ENCODE measurements at places on chromosomes 3 and 15. TPM values are rescaled to one million over a fixed set of nuclear protein-coding genes. Genes with fewer than 3 reads are reported as not detected.

Gene CLASP2
- 38.6 TPM for total RNA-seq

Gene AGTR1
- 0.12 TPM for total RNA-seq

Gene C3orf85
- total RNA-seq, result not detected

Gene PARP16
- total RNA-seq, result 9.0 TPM

Gene GOLGA6B
- total RNA-seq, result not detected

Gene SH2D7
- total RNA-seq, result not detected

Gene COL6A5
- total RNA-seq, result 0.05 TPM

Gene STAB1
- 277 TPM for total RNA-seq

Gene RTP3
- total RNA-seq, result not detected

Gene SEMA6D
- total RNA-seq, result 2.7 TPM

Gene SPTBN5
- 15.0 TPM for total RNA-seq

Gene WDR93
- not detected for total RNA-seq

- no peak for DNase-seq
These were observed 34.2 kb downstream of the VGLL4 start for GRCh38 chr3:11609481-11609880.

DNA sequence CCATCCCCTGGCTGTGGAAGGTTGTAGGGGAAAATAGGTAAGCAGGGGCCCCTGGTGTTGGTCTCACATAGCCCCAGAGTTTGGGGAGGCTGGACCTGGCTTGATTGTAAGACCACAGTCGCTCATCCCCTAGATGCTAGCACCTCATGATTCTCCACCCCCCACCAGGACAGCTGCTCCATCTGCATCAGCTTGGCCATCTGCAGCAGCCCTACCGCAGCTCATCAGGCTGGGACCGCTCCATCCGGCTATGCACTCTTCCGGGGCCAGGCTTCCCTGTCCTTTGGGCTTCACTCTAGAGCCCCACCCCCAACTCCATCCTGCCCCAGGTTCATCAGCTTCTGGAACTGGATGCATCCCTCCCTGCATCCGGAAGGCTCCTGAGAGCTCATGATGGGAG, 12.6 kb downstream of the SCN5A start:
- no peak for DNase-seq

GRCh38 chr15:98809273-98809672, 160.9 kb downstream of the IGF1R start:
- no peak for DNase-seq

GRCh38 chr3:52028572-52028971, 27.8 kb downstream of the DUSP7 start:
- DNase-seq, result no peak

DNA sequence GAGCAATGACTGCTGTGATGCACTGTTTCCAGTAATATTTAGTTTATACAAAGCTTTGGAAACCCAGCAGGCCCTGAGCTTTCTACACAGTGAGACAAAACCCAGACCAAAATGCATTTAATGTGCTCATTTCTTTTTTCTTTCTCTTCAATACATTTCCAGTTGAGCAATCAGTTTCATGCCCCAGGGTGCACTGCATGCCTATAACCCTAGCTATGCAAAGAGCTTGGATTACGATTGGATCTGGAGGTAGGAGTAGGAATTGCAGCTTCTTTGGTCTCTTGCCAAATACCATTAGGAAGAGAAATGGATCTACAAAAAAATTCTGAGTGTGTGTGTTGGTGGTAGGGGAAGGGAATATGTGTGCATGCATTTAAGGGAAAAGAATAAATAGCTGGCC, 1001.4 kb downstream of the SQOR start:
- DNase-seq, result no peak

GRCh38 chr3:24843955-24844354, 349.3 kb upstream of the THRB start:
- no peak for DNase-seq

- no peak for DNase-seq
These were observed 47.3 kb downstream of the GMPS start for GRCh38 chr3:155917781-155918180.

- no peak for DNase-seq
These were observed 267.8 kb downstream of the ADAMTS17 start for GRCh38 chr15:100073982-100074381.

DNA sequence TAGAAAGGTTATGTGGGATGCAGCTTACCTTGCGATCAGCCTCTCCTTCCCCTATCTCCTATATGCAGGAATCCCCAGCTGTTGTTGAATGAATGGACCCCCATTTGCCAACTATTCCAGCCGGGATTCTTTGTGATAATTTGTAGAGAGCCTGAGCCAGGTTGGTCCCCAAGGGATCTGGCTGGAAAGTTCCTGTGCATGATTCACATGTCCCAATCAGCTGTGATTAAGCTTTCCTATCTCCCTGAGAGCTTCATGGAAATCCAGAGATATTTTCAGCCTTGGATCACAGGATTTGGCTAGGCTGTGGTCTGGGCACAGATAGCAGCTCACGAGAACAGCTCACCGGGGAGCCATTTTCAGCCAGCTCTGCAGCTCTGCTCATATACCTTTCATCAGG, 76.7 kb downstream of the ARNT2 start:
- DNase-seq, result no peak

- no peak for DNase-seq
These were observed 925.7 kb downstream of the EPHA3 start for GRCh38 chr3:90032980-90033641.

DNA sequence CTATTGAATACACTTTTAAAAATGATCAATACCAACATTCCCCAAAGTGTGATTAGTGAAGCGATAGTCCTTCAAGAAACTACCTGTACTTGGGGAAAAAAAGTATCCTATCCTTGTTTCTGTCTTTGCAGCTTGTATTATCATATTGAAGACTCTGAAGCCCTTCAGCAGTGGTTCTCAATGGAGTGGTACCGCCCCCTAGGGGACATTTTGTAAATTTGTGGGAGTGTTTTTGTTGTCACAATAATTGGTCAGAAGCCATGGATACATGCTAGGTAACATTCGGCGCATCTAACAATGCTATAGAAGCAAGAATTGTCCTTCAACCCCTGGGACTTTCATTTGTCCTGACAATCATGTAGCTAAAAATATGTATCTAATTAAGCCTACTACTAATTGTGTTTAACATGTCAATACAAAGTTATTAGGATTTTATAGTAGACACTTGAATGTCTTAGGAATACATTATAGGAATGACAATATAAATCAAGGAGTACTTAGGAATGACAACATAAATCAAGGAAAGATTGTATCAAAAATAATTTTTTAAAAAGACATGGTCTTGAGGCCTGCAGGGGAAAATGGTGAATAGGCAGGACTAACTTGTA, 53.7 kb downstream of the NMD3 start:
- peak; percentile 64 for DNase-seq

DNA sequence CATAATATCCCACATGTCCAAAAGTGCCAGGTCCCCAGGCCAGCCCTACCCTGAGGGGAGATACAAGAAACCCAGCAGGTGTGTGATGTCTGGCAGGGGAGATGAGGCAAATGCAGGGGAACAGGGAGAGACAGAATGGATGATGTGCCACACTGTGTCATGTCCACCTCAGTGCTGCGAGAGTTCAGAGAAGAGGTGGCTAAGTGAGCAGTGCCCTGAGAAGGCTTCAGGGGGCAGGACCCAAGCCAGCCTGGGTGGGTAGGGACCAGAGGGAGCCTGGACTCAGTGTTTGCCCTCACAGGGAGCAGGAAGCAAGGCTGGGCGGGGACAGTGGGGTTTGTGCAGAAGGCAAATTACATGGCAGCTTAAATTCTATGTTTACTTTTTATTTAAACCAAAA, 61.2 kb downstream of the KLHL6 start:
- no peak for DNase-seq

GRCh38 chr3:73707772-73708171, 83.0 kb upstream of the PDZRN3 start:
- DNase-seq, result no peak

GRCh38 chr3:122825460-122825859, 30.6 kb downstream of the SLC49A4 start:
- no peak for DNase-seq

GRCh38 chr3:187943677-187944389, 198.6 kb upstream of the BCL6 start:
- DNase-seq, result no peak

DNA sequence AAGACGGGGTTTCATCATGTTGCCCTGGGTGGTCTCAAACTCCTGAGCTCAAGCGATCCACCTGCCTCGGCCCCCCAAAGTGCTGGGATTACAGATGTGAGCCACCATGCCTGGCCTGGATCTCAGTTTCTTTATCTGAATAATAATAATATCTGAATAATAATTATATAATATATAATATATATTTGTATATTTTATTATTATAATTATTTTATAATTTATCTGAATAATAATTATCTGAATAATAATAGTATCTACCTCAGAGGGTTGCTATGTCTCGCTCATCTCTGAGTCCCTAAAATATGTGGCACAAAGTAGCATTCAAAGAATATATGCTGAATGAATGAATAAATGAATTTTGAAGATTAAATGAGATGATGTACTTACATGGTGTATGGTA, 44.8 kb downstream of the TMEM40 start:
- no peak for DNase-seq

DNA sequence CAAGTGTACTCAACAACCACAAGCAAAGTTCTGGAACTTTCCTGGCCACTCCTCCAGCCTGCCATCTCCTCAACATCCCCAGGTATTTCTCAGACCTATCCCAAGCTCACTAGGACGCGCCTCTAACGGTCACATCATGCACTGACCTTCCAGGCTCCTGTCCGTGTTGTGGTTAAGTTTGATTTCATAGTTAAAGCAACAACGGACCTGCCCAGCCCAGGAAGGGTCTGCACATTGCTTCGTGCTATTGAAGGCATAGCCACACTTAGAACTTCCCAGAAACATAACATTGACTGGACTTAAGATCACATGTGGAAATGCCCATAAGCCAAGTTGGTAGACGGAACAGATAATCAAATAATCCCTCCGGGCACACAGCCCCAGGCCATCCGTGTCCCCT, 85.1 kb downstream of the OCA2 start:
- DNase-seq, result no peak

DNA sequence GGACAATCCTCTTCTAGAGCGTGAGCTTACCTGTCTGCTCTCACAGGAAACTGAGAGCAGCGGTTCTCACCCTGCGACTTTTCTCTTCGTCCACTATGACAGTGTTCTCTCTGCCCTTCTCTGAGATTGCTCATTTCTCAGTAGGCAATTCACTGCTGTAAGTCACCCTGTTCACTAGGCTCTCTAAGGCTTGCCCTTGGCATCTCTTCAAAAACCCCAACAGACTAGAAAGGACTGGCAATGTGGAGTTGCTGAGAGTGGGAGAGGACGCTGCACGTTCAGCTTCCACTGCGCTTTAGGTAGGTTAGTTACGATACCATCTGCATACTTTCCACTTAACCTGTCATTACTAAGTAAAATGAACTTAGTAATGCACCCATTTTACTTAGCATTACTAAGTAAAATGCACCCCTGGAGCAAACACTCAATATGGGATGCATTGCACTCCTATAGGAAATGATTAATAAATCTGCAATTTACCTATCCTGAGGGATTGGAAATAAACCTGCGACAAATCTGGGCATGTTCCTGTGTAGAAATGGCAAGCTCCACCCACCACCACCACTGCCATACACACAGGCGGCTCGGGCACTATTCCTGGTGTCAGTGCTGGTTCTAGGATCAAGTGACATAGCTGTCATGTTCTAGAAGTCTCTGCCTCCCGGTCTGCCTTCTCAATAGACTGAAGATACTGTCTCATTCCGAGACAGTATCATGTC, 21.4 kb downstream of the XPC start:
- DNase-seq, result no peak

DNA sequence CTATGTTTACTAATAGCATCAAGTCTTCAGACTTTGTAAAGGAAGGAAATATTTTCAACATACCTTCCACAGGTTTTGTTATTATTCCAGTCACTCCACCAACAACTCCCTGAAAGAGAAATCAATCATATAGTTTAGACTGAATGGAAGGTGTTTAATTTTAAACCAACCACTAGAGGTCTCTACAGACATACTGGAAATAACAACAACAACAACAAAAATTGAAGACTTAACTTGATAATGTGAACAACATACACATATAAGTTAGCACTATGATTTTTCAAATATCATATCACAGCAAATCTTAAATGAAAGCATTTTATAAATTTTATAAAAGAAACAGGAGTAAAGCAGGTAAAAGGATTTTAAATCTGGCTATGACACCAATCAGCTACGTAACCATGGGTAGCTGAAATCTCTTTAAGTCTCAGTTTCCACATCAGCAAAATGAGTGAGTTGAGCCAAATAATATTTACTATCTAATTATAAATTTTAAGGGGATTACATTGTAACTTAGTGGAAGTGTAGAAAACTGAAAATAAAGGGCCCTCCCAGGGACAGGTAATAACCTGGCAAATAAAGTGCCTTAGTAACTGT, 188.2 kb downstream of the VPS13C start:
- no peak for DNase-seq

- no peak for DNase-seq
These were observed 104.9 kb upstream of the RPL32 start for GRCh38 chr3:12946251-12946648.

DNA sequence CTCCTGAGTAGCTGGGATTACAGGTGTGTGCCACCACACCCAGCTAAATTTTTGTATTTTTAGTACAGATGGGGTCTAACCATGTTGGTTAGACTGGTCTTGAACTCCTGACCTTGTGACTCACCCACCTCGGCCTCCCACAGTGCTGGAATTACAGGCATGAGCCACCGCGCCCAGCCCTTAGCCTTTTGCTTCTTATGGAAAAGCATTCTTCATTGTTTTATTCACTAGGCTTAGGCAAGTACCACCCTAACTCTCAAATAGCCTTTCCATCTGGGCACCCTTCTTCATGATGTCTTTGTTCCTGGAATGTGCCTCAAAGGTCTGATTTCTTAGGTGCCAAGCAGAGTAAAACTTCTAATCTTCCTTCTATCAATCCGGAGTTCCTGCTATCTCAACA, 641.8 kb downstream of the FHIT start:
- DNase-seq, result no peak

DNA sequence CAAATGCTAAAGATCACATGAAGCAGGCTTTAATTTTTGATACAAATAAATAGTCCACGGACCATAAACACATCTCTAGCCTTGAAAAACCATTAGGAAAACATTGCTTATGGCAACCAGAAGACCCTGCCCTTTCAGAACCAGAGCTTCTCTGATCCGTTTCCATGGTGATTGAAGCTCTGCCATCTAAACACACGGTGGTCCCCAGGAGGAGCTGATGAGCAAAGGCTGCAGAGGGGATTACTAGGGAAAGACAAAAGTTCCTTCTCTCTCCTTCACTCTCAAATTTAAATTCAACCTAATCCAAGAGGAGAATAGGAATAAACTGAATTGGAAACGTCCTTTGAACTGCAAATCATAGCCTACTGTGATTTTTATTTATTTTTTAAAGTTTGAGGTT, 122.0 kb upstream of the ATP10A start:
- no peak for DNase-seq

Measured in glomerular endothelial cell (primary cell).